Stimulated activated CD8-positive, alpha-beta memory T cell treated with anti-CD3 and anti-CD28 coated beads, Interleukin-15, amount 100 ng/mL, for 1 hour (primary cell): ENCODE measurements at places on chromosomes 5 and 9.

DNA sequence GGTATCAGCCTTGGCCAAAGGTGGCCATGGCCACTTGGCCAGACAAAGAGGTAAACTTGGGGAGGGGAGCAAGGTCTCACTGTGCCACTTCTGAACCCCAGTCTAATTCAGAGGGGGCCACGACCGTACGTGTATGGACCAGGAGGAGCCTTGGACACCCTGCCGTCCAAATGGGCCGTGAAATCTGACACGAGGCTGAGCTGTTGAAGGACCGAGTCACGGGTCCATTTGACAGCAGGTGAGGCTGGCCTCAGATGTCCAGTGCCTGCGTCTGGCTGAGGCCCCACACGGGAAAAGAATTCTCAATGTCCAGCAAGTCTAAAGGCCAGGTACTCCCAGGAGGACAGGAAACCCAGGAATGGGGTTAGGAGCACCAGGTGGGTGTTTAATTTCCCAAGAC is 17.7 kb downstream of the CMBL start:
- DNase-seq: no peak

GRCh38 chr5:178388386-178389025 is 155.9 kb upstream of the PHYKPL start:
- no peak for DNase-seq

DNA sequence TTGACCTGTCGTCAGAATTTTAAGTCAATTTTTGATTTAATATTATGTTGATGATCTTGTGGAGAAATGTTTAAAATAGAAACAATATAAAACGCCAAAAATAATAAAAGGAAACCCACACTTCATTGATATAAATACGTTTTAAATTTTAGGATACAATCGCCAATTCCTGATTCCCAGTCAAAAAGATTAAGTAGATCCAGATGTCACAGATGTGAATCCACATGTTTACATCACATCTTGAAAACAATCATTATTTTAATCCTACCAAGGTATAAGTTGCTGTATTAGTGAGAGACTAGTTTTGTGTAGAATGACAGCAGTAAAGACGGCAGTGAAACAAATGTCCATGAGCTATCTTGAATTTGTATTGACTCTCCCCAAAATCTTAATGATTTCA is 4.9 kb downstream of the TAS2R1 start:
- no peak for DNase-seq

DNA sequence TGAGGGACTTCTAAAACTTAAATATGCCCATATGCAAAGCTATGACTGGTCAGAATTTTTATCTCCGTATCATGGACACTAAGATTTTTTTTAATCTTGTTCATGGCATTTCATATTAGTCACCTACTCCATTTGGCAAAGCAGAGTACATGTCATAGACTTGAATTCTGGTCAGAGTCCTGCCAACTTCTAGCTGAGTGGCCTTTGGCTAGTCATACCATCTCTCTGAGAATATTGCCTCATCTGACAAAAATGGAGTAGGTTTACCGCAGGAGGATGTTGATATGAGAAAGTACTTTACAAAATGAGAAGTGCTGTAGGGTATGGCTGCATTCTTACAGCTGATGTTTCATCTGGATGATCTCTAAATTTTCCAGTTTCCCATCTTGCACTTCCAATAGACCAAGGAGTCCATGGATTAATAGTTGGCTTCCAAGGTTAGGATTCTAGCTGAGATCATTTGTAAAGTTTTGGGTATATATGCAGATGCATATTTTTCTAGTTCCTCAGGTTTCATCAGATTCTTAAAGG is 150.8 kb upstream of the NR3C1 start:
- DNase-seq: no peak

DNA sequence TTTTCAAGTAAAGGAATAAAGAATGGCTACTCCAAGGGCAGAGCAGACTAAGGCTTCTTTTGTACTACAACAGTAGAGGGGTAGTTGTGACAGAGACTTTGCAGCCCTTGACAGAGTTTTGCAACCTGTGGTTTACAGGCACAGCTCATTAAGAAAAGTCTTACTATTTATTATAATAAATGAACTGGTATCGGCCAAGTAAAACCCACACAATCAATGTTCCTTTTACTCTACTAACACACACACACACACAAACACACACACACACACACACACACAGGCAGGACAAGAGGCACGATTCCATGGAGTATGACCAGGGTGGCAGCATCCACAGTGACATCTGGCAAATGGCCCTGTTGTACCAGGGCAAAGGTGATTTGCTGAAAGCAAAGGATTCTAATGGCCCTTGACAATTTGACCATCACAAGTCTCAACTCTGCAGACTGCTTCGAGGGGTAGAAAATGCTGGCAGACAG is 59.1 kb upstream of the GOLPH3 start:
- DNase-seq: no peak
